Uterine smooth muscle cell (primary cell): ENCODE measurements at places on chromosomes 6 and 20. TPM values are rescaled to one million over a fixed set of nuclear protein-coding genes. Genes with fewer than 3 reads are reported as not detected.

Gene DUSP22
- 12.8 and 17.6 TPM in 2 replicates for total RNA-seq

Gene PSORS1C2
- not detected in 2 replicates for total RNA-seq

Gene SIM1
- total RNA-seq: not detected in 2 replicates

Gene KIAA0408
- total RNA-seq: 1.4 and 1.5 TPM in 2 replicates
